Activated T-helper 1 cell treated with Interleukin-2 at 50 U/mL for 16 hours (primary cell): ENCODE measurements at places on chromosomes 11 and 22.

GRCh38 chr11:65698205-65698604 is 13.8 kb upstream of the KAT5 start:
- DNase-seq, result no peak

- DNase-seq, result no peak
Observed at GRCh38 chr11:107859459-107860239, 1.1 kb upstream of the SLC35F2 start.

- no peak for DNase-seq
Observed at GRCh38 chr11:122100037-122100755, 15.8 kb downstream of the BLID start.

- DNase-seq, result no peak
Observed at GRCh38 chr11:61593151-61593550, 12.3 kb upstream of the SYT7 start.

DNA sequence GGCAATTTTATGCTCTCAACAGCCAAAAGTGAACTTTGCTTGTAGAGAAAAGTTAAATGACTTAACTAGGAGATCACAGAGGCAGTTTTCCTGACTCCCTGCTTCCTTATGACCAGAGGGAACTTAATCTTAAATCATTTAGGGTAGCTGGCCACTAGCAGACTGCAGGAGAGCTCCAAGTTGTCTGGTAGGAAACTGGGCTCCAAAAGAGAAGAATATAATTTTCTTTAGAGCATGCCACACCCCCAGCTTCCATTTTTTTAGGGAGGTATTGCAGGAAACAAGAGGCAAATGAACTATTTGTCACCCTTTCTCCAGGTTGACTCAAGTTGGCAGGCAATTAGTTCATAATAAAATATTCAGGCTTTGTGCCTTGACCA is 2.6 kb downstream of the METTL15 start:
- no peak for DNase-seq

- DNase-seq, result no peak
Observed at GRCh38 chr11:16678466-16679116, 59.9 kb upstream of the C11orf58 start.

GRCh38 chr11:82536706-82537105 is 197.0 kb downstream of the FAM181B start:
- no peak for DNase-seq

GRCh38 chr22:46083383-46084350 is 66.7 kb upstream of the PPARA start:
- no peak for DNase-seq

DNA sequence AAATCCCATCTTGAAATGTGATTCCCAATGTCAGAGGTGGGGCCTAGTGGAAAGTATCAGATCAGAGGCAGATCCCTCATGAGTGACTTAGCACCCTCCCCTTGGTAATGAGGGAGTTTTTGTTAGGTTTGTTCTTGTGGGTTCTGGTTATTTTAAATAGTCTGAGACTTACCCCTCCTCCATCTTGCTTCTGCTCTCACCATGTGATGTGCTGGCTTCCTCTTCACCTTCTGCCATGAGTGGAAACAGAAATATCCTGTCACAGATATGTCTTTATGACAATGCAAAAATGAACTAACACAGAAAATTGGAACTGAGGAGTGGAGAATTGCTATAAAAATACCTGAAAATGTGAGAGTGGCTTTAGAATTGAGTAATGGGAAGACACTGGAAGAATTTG is 33.1 kb downstream of the TMEM225 start:
- no peak for DNase-seq

- DNase-seq, result no peak
Observed at GRCh38 chr11:103325686-103326069, 216.5 kb downstream of the DYNC2H1 start.

GRCh38 chr11:30878400-30878799 is 292.2 kb upstream of the MPPED2 start:
- DNase-seq, result no peak

DNA sequence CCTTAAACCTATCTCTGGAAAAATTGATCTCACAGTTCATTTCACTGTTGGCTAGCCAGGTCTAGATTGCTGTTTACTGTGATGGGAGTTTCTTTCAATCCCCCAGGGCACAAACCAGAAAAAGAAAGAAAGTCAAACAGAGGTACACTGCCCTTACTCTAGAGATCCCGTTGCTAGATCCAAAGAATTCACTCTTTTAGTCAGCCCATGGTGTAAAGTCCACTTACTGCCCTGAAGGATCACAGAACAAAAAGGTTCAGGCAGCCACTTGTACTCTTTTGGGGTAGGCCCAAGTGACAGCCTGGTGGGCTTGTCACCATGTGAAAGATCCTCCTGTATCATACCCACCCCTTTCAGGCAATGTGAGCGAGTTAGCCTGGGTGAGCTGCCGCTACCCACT is 162.6 kb upstream of the CCDC179 start:
- DNase-seq, result no peak

DNA sequence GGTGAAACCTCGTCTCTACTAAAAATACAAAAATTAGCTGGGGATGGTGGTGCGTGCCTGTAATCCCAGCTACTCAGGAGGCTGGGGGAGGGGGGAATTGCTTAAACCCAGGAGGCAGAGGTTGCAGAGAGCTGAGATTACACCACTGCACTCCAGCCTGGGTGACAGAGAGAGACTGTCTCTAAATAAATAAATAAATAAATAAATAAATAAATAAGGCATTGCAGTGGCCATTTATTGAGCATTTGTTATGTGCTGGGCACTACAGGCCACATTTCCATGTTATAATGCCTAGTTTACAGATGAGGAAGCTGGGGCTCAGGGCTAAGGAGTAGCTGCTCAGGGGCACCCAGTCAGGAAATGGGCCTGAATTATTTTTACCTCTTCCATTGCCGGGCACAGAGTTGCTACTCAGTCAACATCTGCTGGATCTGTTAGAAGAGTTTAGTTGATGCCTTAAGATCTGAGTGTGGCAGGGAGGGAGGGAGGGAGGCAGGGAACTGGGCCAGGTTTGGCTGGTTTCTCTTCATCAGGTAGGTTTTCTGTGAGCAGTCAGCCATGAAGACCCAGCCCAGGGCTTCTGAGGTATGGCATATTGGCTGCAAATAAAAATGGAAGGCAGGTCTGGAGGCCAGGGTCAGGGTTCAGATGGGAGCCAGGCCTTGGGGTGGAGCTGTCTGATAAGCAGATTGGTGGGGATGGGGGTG is 5.6 kb downstream of the PVALB start:
- DNase-seq, result no peak

DNA sequence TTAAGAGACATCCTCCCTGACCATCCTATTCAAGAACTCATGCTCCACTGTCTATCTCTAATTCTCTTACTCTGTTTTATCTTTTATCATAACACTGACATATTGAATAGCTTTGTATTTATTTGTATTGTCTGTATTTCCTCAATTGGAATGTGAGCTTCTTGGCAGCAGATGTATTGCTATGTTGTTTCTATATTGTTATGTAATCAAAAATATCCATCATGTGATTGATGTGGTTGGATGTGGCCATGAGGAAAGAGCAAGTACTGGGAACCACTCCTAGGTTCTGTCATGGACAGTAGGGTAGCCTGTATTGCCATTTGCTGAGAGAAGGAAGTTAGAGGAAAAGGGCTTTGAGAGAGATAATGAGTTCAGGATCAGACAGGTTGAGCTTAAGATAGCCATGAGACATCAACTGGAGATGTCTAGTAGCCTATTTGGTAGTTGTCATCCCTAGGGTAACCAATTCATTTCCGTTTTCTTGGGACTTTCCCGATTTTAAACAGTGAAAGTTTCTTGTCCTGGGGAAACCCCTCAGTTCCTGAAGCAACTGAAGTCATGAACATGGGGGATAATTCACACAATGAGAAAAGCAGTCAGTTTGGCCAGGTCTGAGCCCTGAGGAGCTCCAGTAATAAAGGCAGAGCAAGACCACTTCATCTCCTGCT is 404.5 kb downstream of the INSC start:
- no peak for DNase-seq

GRCh38 chr11:112343368-112344039 is 82.8 kb upstream of the PLET1 start:
- DNase-seq, result no peak

DNA sequence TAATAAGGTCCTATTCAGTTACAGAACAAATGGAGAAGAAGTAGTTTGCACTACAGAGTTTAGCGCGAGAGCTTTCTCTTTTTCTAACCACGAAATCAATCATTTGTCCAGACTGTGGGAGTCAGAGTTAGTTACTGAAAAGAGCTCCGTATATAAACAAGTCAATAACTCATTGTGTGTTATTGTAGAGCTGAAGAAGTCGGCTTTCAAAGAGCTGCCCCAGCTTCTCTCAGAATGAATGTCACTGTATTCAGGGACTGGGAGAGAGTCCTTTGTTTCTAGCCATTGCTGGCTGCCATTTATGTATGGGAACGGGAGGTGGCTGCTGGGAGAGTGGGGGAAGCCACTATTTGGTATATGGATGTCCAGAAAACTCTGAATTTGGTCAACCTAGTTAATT is 227.8 kb downstream of the DCDC1 start:
- no peak for DNase-seq

DNA sequence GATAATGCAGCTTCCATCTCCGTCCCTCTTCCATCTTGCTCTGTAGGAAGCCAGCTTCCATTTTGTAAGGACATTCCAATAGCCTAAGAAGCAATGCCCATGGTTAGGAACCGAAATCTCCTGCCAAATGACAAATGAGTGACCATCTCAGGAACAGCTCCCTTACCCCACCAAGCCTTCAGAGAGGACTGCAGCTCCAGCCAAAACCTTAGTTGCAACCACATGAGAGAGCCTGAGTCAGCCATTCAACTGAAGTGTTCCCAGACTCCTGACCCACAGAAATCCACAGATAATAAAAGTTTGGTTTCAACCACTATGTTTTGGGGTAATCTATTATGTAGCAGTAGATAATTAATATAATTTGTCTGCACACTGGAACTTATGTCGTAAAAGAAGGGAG is 51.7 kb upstream of the LDLRAD3 start:
- DNase-seq, result no peak

DNA sequence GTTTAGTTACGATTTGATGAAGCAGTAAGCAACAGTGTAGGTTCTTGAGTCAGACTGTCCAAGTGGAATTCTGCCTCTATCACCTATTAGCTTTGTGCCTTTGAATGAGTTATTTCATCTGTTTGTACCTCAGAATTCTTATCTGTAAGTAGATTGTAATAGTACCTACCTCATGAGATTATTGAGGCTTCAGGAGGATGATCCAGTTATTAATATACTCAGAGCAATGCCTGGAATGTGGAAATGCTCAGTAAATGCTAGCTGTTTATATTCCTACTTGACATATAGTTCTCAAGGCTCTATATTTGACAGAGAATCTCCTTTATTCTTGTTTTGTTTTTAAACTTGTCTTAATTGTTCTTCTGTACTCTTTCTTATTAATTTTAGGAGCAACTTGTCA is 70.1 kb downstream of the SFI1 start:
- no peak for DNase-seq

GRCh38 chr22:22235558-22235957 is 9.0 kb upstream of the VPREB1 start:
- DNase-seq, result peak; percentile 25

DNA sequence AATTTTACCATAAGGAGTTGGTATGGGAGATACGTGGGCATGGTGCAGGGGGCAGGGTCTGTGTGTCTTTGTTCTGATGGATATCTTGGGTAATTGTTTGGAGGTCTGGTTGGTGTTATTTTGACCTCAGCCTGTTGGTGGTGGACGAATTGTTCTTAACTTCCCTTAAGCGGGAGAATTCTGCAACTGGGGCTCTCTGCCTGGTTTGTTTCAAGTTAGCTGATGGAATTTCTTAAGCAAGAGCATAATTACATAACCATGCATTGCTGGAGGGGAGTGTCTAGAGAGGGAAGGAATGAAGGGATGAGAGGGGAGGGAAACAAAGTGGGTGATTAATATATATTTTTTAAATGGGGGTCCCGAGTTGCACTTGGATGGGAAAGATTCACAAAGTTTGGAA is 908.5 kb upstream of the RAG2 start:
- DNase-seq, result no peak

- no peak for DNase-seq
Observed at GRCh38 chr22:36350751-36351594, 36.8 kb downstream of the MYH9 start.

DNA sequence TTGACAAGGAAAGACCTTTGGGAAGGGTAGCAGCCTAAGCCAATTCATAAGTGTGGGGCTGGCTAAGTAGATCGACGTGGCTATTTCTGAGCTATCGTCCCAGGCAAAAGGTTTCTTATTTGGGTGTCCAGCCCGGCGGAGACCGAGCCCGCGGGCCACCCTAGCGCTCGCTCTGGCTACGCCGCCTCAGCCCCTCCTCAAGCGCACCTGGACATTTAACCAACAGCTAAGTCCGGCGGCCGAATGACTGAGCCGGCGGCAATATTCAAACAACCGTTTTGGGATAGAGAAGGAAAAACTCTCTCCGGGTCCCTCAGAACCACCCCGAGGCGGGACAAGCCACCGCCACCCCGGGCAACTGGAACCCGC is 457 bp downstream of the RNF141 start:
- DNase-seq, result no peak

DNA sequence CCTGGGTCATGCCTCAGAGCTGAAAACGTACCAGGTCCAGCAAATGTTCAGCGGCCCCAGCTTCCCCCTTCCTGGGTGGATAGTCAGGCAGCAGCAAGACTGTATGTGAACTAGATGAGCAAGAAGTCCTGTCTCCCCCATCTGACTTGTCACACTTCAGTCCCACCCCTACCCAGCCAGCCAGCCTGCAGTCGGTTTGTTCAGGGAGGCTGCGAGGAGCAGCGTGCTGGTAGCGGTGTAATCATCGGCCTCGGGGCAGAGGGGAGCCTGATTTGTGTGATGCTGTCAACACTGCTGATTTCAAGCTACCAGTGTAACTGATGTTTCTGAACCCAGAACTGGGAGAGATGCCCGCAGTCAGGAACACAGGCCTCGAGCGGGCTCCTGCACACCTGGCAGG is 9.6 kb downstream of the TMEM258 start:
- DNase-seq, result no peak

DNA sequence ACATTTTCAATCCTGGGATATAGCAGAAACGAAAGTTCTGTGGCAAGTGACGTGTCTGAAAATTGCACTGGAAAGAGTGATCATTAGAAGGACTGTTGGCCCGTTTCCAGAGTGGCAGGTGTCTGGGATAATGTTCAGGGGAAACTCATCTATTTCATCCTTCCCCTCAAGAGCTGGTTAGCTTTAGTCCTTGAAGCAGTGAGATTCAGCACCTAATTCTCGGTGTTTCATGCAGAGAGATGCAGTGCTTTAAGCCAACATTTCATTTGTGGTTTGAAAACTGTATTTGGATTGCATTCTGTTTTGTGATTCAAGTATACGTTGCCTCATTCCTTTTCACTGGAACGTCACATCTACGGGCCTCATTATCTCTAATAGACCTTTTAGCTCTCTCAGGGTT is 205.0 kb upstream of the RAG2 start:
- no peak for DNase-seq
